Heart right ventricle (tissue), 16 donors: ENCODE measurements at places on chromosomes 13 and 19. TPM values are rescaled to one million over a fixed set of nuclear protein-coding genes. Genes with fewer than 3 reads are reported as not detected.

PSG6 gene
- total RNA-seq, result not detected

DNA sequence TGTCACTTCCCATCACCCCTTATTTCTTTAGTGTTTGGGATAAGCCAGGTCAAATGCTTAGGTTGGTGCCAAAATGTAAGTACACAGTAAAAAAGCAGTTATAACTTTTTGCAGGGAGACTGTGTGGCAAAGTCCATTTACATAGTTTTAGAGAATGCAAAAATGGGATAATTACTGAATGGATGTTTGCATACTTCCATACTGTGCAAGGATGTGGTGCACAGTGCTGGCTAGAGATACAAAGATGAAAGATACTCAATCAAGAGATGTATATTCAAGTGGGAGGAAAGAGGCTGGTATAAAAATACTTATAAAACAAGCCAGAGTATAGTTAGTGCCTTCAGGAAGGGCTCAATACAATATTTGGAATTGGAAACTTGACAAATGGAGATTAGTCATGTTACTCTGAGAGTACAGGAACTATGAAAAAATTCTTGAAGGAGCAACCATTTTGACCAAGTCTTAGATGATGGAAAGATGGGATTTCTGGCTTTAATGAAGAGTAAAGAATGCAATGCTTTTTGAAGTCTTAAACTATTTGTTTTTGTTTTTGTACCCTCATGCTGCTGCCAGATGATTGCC, 8.0 kb downstream of the PDS5B start:
- no peaks in the 10 kb centered on the region for H3K27me3 ChIP-seq
- DNase-seq, result no peak
- no peak overlapping the region for H3K27ac ChIP-seq
- no peak overlapping the region for H3K4me3 ChIP-seq

DNA sequence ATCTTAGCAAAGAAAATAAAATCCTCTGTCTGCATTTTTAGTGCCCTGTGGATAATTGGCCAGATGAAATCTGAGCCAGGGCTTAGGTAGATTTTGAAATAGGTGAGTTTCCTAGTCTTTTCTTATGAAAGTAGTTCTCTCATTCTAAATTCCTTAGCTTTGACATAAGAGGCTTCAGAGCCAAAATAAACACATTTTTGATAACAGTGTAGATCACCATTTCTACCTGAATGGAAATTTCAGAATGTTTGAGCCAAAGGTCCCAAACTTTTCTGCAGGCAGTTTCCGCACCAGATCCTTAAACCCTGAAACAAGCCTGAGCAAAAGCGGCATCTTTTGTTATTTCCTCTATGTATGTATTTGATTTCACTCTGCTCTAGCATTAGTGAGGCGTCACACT, 551.2 kb downstream of the EFNB2 start:
- no peaks in the 10 kb centered on the region for H3K27me3 ChIP-seq
- no peak overlapping the region for H3K4me3 ChIP-seq
- H3K27ac ChIP-seq, result no peak overlapping the region
- no peaks in the 10 kb centered on the region for H3K4me1 ChIP-seq
- H3K36me3 ChIP-seq, result no peaks in the 10 kb centered on the region

DNA sequence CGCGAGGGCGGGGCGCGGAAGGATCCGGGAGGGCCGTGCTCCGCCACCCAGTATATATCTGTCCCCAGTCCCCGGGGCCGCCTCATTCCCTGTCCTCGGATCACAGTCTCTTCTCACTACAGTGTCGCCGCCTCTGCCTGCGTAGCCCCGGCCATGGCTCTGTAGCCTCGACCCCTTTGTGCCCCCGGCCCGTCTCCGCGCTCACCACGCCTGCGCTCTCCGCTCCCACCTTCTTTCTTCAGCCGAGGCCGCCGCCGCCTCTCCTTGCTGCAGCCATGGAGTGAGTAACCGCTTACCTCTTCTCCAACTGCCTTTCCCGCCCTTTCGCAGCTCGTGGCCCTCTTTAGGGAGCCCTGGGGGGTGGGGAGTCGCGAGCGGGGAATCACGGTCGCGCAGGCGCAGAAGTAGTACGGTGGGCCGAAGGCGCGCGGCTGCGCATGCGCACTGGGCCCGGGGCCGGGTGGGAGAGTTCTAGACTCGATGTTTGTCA, at the start of the genes ATF5 and NUP62:
TSS of gene ATF5 (plus strand) at position 85 of the 490 bp plus-strand sequence. CDS start 1,646 bp downstream, outside the sequence.
TSS of gene NUP62 (minus strand) at position 384 of the 490 bp plus-strand sequence. CDS start 19,697 bp downstream, outside the sequence.
- H3K4me1 ChIP-seq, result peaks cover 24% of the 10 kb centered on the region
- H3K27ac ChIP-seq, result peak within 1 kb of the TSS; percentile 71
- H3K4me3 ChIP-seq, result peak within 1 kb of the TSS; percentile 96
- no peaks in the 10 kb centered on the region for H3K36me3 ChIP-seq
- peak; percentile 93 for DNase-seq

DNA sequence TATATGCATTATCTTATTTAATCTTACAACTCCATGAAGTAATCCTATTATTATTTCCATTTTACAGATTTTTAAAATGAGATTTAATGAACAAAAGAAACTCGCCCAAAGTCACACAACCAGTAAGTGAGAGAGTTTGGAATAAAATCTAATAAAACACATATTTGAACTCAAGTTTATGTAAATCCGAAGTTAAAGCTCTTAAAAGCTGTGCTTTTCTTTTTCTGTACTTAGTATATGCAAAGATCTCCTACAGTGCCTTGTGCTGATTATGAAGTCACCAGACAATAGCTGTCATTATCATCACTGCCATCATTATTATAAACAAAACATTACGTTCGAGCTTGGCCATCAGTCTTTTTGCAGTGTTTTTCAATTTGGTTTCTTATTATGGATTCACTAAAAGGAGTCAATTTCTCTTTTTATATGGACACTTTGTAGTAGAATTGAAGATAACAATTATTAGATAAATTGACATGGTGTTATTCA, 29.7 kb upstream of the ENOX1 start:
- H3K36me3 ChIP-seq, result no peaks in the 10 kb centered on the region
- no peaks in the 10 kb centered on the region for H3K27me3 ChIP-seq
- H3K4me1 ChIP-seq, result no peaks in the 10 kb centered on the region
- H3K4me3 ChIP-seq, result no peak overlapping the region
- no peak overlapping the region for H3K27ac ChIP-seq

DNA sequence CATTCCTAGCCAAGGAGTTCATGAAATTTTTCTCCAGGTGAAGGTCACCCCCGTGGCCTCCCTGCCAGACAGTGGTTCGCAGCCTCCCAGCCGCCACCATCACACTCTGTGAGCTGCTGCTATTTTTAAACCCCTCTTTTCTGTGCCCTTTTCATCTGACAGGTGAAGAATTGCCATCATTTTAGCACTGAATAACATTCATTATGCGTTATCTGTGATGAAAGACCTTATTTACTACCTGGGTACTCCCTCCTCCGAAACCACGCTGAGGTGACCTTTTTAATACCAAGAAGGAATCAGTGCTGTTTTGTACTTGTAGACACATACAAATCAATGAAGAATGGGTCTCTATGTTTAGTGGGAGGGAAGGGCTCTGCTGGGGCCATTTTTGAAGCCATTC, 148.9 kb upstream of the GPR12 start:
- H3K4me1 ChIP-seq, result no peaks in the 10 kb centered on the region
- no peaks in the 10 kb centered on the region for H3K36me3 ChIP-seq
- DNase-seq, result no peak
- no peak overlapping the region for H3K4me3 ChIP-seq

- H3K36me3 ChIP-seq, result peaks cover 15% of the 10 kb centered on the region
- H3K4me1 ChIP-seq, result peaks cover 92% of the 10 kb centered on the region
- no peak overlapping the region for H3K27ac ChIP-seq
These were observed 34.7 kb downstream of the COL4A1 start for GRCh38 chr13:110272227-110272626.
